ENCODE measurements at places on chromosomes 12 and 14. TPM values are rescaled to one million over a fixed set of nuclear protein-coding genes. Genes with fewer than 3 reads are reported as not detected.

The NANOG gene
- not detected for total RNA-seq

The ASPG gene
- total RNA-seq, result 7.4 TPM

DNA sequence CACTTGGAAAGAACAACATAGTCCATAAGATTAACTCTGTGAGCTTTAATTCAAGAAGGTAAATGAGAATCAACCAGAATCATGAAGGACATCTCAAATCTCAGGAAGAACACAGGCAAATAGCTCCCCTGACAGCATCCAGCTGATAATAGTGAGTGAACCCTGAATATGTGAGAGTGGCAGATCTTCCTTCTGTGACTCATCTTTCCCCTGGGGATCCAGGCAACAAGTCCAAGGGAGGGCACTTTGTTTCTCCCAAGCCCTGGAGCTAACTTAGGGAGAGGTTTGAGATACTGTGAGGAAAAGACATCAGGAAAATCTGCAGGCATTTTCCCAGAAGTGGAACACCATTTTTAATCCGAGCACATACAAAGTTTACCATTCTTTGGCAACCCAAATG is 763.9 kb upstream of the MGAT4C start:
- no peak for DNase-seq

GRCh38 chr12:118984161-118984943 is 3.0 kb downstream of the SRRM4 start:
- no peak for DNase-seq

- DNase-seq, result no peak
These were observed 29.5 kb downstream of the SPPL3 start for GRCh38 chr12:120874547-120875245.

The TMEM52B gene
- not detected for total RNA-seq

GRCh38 chr12:48109424-48109823 is 3.5 kb upstream of the SENP1 start:
- DNase-seq, result no peak

DNA sequence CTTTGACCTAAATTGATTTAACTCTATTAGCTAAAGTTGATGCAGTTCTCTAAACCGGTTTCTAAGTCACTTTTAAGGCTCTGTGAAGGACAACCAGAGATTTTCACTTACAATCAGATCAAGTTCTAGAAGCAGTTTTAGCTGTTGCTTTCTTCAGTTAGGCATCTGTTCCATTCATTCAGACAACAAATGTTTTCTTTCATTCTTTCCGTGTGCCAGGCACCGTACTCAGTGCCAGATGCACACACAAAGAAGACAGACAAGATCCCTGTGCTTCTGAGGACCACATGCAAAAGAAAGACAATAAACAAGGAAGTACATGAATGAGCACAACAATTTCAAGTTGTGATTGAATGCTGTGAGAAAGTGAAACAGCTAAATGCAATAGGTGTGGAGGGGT is 11.1 kb upstream of the EGLN3 start:
- no peak for DNase-seq

- DNase-seq, result no peak
These were observed 121.9 kb downstream of the PDE3A start for GRCh38 chr12:20490213-20490612.

The NINJ2 gene
- total RNA-seq, result not detected

DNA sequence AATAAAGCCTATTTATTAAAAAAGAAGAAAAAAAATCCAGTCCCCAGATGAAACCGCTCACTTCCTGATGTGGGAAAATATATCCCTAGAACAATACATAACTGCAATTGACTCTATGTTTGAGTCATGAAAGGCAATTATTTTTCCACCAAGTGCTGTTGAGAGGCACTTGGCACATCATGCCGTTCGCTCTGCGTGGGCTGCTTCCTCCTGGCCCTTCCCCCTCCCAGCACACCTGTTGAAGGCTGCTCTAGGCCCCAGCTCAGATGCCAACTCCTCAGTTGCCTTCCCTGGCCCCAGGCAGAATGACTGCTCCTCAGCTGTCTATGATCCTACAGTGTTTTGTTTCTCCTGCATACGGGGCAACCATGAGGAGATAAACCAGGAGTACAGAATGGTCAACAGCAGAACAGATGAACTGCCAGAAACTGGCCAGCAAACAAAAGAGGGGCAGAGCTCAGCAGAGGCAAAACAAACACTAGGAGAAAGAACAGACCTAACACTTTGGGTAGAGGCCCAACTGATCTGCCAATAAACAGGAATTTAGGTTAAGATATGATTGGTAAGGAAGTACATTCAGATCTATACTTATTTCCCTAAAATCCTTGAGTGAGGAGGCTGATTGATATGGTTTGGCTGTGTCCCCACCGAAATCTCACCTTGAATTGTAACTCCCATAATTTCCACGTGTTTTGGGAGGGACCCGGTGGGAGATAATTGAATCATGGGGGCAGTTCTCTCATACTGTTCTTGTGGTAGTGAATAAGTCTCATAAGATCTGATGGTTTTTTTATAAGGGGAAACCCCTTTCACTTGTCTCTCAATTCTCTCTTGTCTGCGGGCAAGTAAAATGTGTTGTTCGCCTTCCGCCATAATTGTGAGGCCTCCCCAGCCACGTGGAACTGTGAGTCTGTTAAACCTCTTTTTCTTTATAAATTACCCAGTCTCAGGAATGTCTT is 58.6 kb downstream of the SLC38A1 start:
- DNase-seq, result no peak

The ABCC9 gene
- 3.7 TPM for total RNA-seq

The IFNG-AS1 gene
- not detected for total RNA-seq

DNA sequence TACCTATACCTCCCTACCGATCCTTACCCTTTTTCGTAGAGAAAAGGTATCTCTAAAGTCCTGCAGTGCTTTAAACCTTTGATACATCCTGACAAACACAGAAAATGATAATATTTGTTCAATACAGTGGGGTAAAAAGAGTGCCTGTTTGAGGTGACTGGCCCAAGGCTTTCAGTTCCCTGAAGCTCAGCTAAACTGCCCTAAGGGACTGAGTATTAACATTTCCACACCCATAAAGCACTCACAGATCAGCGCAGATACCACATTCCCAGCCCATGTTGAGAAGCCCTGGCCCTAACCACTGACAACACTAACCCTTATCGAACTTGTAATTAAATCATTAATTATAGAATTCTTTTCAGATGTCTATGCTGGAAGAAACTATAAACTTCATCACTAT is 108.7 kb downstream of the DIP2B start:
- DNase-seq, result no peak

DNA sequence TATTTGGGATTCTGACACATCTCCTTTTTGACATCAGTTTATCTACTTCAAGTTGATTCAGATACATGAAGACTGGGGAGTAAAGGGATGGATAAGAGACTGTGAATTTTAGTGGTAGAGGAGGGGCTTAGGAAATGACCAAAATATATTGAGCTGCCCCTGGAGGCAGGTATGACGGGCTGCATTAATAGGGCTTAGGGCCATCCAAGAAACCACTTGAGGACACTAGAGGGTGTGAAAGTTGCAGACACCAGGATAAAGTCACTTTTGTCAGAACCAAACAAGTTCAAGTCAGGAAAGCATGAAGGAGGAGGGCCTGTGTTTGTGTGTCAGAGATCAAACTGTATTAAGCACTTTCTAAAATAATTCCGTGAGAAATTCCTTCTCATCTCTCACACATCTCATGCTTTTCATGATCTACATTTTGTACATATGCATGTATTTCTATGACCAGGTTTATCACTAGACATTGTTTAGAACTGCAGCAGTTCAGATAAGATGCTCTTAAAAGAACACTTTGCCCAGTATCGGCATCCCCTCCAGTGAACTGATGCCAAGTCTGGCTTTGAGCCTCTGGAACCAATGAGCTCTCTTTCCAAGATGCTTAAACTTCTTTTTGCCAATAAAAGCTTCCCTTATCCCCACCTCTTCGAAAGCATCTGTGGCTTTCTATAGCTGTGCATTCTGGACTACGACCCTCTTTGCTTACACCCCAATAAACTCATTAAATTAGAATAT is 136.9 kb downstream of the SLC38A1 start:
- DNase-seq, result no peak

The BCAT1 gene
- 36.3 TPM for total RNA-seq

GRCh38 chr12:56127888-56128669 is at the start of gene ESYT1:
Gene ESYT1 (plus strand): TSS chr12:56128267. CDS start chr12:56128320, 53 bp downstream.
- peak; percentile 99 for DNase-seq

DNA sequence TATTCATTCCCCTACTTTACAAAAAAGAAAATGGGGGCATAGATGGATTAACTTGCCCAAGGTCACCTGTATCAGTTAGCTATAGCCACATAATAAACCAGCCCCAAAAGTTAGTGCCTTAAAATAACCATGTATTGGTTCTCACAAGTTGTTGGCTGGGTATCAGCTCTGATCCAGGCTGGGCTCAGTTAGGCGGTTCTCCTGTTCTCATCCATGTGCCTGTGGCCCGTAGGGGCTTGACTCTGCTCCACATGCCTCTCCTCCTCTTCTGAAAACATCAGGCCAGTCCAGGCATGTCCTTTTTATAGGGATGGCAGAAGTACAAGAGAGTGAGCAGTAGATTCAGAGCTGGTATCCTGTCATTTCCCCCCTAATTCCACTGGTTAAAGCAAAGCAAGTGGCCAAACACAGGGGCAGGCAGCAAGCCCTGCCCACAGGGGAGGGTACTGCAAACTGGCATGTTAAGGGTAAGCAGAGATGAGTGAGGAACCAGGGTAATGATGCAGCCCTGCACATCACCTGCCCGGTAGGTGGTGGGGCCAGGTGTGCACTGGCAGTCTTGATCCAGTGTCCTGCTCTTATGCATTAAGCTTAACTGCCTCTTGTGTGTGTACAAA is 47.9 kb upstream of the TUNAR start:
- DNase-seq, result no peak

The SLC10A1 gene
- not detected for total RNA-seq

DNA sequence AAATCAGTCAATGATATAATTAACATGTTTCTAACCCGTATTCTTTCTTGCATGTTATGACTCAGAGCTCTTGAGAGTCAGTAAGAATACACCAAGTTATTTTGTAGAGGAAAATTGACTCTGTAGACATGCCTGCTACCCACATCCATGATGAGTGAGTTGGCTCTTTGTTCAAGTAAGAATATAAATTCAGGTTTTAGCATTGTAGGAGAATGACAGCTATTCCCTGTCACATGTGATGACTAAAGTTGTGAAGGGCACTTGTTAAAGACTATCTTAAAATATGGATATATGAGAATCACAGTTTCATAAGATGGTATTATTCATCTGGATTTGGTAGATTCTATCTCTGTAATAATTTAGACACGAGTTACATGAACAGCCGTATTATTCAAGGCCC is 209.1 kb downstream of the CCDC59 start:
- no peak for DNase-seq

The FAM181A gene
- not detected for total RNA-seq

- no peak for DNase-seq
These were observed 1.4 kb upstream of the RNASE12 start for GRCh38 chr14:20592574-20592973.

DNA sequence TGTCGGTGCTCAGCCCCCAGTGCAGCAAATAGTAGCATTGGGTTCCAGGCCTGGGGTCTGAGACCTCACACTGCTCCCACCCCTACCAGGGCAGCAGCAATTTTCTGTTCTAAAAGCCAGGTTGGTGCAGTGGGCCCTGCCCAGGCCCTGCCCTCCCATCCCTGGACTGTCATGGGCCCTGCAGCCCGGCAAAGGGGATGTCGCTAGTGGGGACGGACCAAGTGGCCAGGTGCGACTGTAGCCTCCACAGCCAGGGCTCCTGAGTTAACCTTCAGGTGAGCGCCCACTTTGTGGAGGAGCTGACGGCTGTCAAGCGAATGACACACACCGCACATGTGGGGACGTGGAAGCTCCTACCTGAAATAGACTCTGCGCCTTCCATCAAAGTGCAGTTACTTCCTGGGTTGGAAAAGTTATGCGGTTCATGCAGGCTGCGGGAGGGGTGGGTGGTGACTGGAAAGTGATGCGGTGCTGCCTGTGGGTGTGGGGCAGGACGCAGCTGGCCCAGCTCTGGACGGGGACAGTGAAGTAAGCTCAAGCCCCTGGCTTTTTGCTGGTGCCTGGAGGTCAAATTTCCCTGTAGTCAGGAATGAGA is 1.5 kb downstream of the INF2 start:
- DNase-seq, result no peak

GRCh38 chr14:61691495-61691894 is 3.8 kb upstream of the HIF1A start:
- DNase-seq, result no peak

DNA sequence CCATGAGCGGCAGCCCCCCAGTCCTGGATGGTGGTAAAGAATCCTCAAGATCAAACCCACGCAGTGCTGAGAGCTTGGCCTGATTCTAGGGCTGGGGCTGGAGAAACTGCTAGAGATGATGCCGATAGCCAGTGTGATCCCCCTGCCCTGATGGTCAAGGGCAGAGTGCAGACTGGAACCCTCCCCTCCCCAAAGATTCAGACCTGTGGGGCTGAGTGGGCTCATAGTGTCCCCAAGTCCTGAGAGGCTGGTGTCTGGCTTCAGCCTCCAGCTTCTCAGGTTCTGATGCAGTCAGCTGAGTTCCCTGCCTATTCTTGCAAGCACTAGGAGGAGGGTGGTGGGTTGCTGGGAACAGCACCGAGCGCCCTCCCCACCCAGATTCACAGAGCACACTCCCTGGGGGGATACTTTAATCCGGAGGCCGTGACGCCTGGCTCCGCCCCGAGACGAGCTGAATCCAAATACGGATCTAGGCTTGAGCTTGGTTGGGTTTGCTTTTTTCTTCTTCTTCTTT is 11.9 kb downstream of the RHOF start:
- no peak for DNase-seq

- DNase-seq, result no peak
These were observed 171.2 kb downstream of the CALM1 start for GRCh38 chr14:90567991-90568390.

GRCh38 chr12:44245932-44246331 is 410.1 kb downstream of the TMEM117 start:
- no peak for DNase-seq

The OR4E2 gene
- total RNA-seq, result not detected

DNA sequence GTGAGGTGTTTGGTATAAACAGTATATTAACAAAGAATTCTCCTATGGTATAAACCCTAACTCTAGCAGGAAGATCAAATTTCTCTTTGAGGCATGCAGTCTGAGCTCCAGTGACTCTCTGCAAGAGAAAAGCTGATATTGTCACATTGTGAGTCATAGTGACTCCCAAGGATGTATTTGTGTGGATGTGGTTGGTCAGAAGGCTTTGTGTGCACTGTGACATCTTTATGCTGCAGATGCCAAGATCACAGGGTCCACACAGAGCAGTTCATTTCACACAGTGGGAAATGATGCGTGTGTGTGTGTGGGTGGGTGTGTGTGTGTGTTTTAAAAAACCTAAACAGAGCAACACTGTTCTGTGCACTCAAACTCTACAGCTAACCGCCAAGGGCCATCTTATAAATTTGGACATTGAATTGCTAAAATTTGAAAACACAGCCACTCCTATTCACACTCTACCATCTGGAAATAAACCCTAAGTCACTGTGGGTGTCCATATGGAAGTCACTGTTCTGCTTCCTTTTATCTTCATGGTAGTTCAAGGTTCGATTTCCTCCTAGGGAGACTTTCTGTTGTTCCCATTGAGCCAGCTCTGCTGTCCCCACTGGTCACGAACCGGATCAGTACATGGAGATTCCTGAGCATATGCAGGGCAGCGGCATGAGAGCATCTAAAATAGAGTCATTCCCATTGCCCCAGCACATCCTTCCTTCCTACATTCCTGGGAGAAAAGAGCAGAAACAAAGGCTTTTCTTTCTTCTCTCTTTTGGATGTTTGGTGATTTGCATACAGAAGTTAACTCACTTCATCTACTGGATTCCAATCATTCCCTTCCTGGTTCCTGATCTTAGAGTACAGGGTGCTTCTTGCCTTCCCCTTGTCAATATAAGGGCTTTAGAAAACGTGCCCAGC is 727.6 kb downstream of the DIO2 start:
- no peak for DNase-seq

The ACSM4 gene
- not detected for total RNA-seq

All from Peyer's patch (tissue), 4 donors.